ENCODE measurements at places on chromosomes 11 and 22. TPM values are rescaled to one million over a fixed set of nuclear protein-coding genes. Genes with fewer than 3 reads are reported as not detected.

The OR8D1 gene
- total RNA-seq: not detected

The DRAP1 gene
- 47.3 TPM for total RNA-seq

The OR52A1 gene
- total RNA-seq: not detected

The ZFP91 gene
- 73.9 TPM for total RNA-seq

The SUSD2 gene
- total RNA-seq: 1.9 TPM

The BRSK2 gene
- total RNA-seq: 0.79 TPM

The ASCL2 gene
- 6.3 TPM for total RNA-seq

The PKP3 gene
- 194 TPM for total RNA-seq

The MMP27 gene
- 0.47 TPM for total RNA-seq

The HORMAD2 gene
- not detected for total RNA-seq

The ROM1 gene
- 3.2 TPM for total RNA-seq

The KCNJ5 gene
- total RNA-seq: 0.89 TPM

The CFAP300 gene
- total RNA-seq: 0.50 TPM

The INPP5J gene
- 26.3 TPM for total RNA-seq

The EHBP1L1 gene
- 78.7 TPM for total RNA-seq

The OSBP2 gene
- total RNA-seq: 2.9 TPM

The OR10A2 gene
- not detected for total RNA-seq

The WNT11 gene
- 7.9 TPM for total RNA-seq

The MS4A4A gene
- 16.8 TPM for total RNA-seq

The KCNJ1 gene
- not detected for total RNA-seq

The CHRNA10 gene
- total RNA-seq: 0.81 TPM

The TNNI2 gene
- total RNA-seq: not detected

The MAPK8IP2 gene
- total RNA-seq: 1.5 TPM

The PRG2 gene
- total RNA-seq: 0.22 TPM

The CRACR2B gene
- total RNA-seq: 117 TPM

The IL10RA gene
- total RNA-seq: 19.0 TPM

The EIF3M gene
- total RNA-seq: 164 TPM

The MRTFA gene
- total RNA-seq: 44.4 TPM

The GANAB gene
- 214 TPM for total RNA-seq

The SYT12 gene
- total RNA-seq: 0.43 TPM

The RFPL2 gene
- not detected for total RNA-seq

The PATE4 gene
- not detected for total RNA-seq

The NPAS4 gene
- total RNA-seq: 0.39 TPM

The MRPL21 gene
- 71.7 TPM for total RNA-seq

The TIMP3 gene
- total RNA-seq: 59.3 TPM

The MAP6 gene
- total RNA-seq: 1.7 TPM

The MMP20 gene
- not detected for total RNA-seq

The LRRC56 gene
- total RNA-seq: 4.7 TPM

The C11orf86 gene
- 24.5 TPM for total RNA-seq

The VEGFB gene
- total RNA-seq: 40.8 TPM

The SULT4A1 gene
- total RNA-seq: 0.28 TPM

The OR56A1 gene
- not detected for total RNA-seq

The PRDM11 gene
- 9.7 TPM for total RNA-seq

The MAJIN gene
- total RNA-seq: not detected

The FAM180B gene
- 0.42 TPM for total RNA-seq

The DNAJB7 gene
- total RNA-seq: 0.21 TPM

The UBQLNL gene
- total RNA-seq: 0.49 TPM
